ENCODE measurements at places on chromosomes 3 and 15.
A peak's percentile ranks its signal among the peaks of the same experiment; 100 is the strongest.

DNA sequence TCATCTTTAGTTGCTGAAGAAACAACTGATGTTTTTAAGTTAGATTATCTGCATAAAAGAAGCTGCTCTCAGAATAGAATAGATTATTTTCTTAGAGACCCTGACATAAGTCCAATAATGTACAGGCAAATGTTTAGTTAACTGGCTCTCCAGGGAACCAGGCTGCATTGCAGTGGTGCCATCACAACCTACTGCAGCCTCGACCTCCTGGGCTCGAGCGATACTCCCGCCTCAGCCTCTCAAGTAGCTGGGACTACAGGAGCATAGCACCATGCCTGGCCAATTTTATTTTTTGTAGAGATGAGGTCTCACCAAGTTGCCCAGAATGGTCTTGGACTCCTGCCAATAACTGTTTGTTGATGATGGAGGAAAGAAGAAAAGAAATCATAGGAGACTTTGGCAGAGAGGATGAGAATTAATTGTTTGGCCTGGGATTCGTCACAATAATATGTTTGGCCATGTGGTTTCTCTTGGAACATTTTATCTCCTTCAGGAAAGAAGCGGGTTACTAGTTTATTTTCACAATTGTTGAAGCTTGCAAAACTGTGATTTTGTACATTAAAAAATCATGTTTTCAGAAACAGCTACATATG is 429.2 kb downstream of the CADM2 start:
- DNase-seq, result no peak
- no peaks in the 10 kb centered on the region for H3K36me3 ChIP-seq
- no peak overlapping the region for H3K27ac ChIP-seq
- no peaks in the 10 kb centered on the region for H3K4me1 ChIP-seq

- DNase-seq, result peak; percentile 12
- no peaks in the 10 kb centered on the region for H3K36me3 ChIP-seq
- H3K27ac ChIP-seq, result peak overlapping the region; percentile 90
- H3K4me3 ChIP-seq, result peak overlapping the region; percentile 61
- no peaks in the 10 kb centered on the region for H3K27me3 ChIP-seq
- H3K4me1 ChIP-seq, result peaks cover 16% of the 10 kb centered on the region
These were observed 1.3 kb upstream of the LRRC58 start for GRCh38 chr3:120350401-120350941.

DNA sequence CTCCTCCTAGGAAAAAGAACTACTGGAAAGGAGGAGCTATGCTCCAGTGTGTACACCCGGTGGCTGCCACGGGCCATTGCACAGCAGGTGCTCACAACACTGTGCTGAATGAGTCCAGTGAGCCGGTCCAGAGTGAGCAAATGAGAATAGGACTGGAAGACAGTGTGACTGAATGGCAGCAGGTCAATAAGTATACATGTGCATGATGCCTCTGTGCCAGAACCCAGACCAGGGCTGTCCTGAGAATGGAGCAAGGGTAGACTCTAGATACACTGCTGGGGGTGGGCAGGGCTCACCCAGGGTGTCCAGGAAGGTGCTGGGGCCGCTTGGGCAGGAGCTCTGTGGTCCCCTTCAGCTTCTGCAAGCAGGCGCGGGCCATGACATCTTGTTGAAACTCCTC is 8.3 kb downstream of the POLG start:
- no peak for DNase-seq
- H3K27ac ChIP-seq, result no peak overlapping the region
- H3K4me3 ChIP-seq, result no peak overlapping the region
- no peaks in the 10 kb centered on the region for H3K27me3 ChIP-seq
- H3K4me1 ChIP-seq, result peaks cover 25% of the 10 kb centered on the region

DNA sequence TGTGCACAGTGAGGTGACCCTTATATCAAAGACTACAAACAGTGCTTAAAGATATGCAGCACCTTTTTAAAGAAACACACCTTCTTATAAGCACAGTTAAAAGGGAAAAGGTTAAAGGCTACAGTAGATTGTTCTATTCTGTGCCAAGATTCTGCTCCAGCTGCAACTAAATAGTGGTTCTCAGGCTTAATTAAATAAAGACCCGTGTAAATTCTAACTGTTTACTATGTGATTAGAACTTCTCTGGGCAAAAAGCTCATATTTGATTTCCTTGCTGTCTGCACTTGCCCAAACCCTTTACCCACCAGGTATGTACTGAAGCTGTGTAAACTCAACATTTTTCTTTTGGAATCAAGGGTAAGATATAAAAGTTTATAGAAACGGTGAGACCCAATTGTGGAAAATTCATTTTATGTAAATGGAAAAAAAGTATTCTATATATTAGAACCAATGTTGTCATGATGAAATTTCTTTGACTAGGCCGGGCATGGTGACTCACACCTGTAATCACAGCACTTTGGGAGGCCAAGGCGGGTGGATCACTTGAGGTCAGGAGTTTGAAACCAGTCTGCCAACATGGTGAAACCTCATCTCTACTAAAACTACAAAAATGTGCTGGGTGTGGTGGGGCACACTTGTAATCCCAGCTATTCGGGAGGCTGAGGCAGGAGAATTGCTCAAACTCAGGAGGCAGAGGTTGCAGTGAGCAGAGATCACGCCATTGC is 230.6 kb downstream of the MECOM start:
- no peak overlapping the region for H3K4me3 ChIP-seq
- peaks cover 8% of the 10 kb centered on the region for H3K4me1 ChIP-seq
- DNase-seq, result no peak

DNA sequence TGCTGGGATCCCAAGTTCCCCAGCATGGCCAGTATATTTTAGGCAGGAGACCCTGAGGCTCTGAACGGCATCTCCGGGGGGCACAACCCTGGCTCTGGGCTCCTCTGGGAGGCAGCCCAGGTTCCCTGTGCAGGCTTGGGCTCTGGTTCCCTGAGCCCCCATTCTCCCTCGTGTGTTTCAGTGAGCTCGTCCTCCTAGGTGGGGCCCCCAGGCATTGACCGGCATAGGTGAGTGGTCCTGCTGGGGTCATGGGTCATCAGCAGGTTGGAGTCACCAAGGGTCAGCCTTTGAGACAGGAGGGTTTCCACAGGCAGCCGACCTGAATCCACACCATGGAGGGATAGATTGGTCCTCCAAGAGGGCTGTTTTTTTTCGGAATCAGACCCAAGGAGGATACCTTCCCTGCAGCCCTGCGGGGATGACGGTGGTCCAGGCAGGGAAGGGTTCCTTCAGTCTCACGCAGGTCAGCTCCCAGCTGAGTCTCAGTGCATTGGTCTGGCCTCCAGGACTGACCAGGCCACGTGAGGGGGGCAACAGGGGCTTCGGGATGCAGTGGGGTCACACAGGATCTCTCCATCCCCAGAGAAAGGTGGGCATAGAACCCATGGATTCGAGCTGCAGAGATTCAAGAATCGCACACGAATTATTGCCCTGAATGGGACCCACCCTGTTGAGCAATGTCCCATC is 226.0 kb downstream of the SNRPN start:
- H3K27me3 ChIP-seq, result no peaks in the 10 kb centered on the region
- H3K4me3 ChIP-seq, result no peak overlapping the region
- DNase-seq, result peak; percentile 1
- H3K36me3 ChIP-seq, result no peaks in the 10 kb centered on the region

DNA sequence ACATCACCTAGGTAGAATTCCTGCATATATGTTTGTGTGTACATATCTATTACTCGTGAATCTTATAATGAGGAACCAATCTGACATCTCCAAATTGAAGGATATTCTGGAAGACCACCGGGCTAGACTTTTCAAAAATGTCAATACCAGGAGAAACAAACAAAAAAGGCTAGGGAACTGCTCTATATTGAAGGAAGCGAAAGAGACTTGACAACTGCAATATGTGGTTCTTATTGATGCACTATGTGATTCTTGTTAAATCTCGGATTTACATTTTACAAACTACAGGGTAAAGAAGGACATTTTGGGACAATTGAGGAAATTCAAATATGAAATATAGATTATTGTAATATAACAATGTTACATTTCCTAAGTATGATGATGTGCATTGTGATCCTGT is 137.5 kb upstream of the CCDC54 start:
- H3K27ac ChIP-seq, result no peak overlapping the region
- DNase-seq, result no peak
- no peaks in the 10 kb centered on the region for H3K27me3 ChIP-seq
- no peaks in the 10 kb centered on the region for H3K36me3 ChIP-seq
- H3K4me3 ChIP-seq, result no peak overlapping the region

- H3K27me3 ChIP-seq, result no peaks in the 10 kb centered on the region
- no peak for DNase-seq
- peak overlapping the region; percentile 12 for H3K27ac ChIP-seq
- no peak overlapping the region for H3K4me3 ChIP-seq
These were observed 95.6 kb upstream of the THRB start for GRCh38 chr3:24589931-24590880.

GRCh38 chr3:49327485-49327884 is 12.4 kb downstream of the USP4 start:
- no peak overlapping the region for H3K27ac ChIP-seq
- H3K36me3 ChIP-seq, result peaks cover 81% of the 10 kb centered on the region
- H3K4me3 ChIP-seq, result no peak overlapping the region
- H3K27me3 ChIP-seq, result no peaks in the 10 kb centered on the region
- no peak for DNase-seq

Data from transverse colon (tissue), 4 donors.